CD4-positive, alpha-beta T cell treated with Interleukin-17A for 1 hour (primary cell): ENCODE measurements at places on chromosomes 12 and 14.

GRCh38 chr12:93832131-93832530 lies 155.0 kb downstream of the CRADD start:
- DNase-seq: no peak

DNA sequence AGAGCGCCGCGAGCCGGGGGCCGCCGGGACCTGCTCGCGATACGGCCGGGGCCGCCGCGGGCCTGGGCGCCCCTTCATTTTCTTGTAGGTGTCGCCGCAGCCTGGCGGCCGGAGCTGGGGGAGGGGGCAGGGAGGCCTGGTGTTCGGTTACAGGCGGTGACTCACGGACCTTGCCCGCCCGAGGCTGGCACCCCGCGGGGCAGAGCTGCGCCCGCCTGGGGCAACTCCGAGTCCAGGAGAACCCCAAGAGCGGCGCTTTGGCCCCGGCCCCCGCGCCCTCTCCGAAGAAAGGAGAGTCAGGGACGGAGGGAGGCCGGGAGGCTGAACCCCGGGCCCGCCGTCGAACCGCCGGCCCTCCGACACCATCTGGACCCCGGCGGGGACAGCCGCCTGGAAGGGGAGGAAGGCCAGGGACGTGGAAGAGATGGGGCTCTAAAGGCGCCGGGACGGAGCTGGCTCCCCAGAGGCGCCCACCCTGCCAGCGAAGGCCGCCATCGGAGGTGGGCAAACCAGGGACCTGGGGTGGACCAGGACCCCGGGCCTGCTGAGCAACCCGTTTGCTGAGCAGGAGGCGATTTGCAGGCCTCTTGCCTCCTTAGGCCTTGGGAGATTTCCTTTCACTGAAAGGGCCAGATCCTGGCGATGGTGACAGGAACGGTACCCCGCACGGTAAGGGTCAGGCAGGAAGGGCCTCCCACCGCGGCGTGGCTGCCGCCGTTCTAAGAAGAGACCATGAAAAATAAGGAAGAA lies 843 bp upstream of the NUAK1 start:
- DNase-seq: no peak

GRCh38 chr14:81179631-81180030 lies 41.1 kb downstream of the GTF2A1 start:
- no peak for DNase-seq

- peak; percentile 55 for DNase-seq
These were observed 522 bp downstream of the R3HDM2 start for GRCh38 chr12:57430112-57430930.
